Astrocyte of the spinal cord (primary cell): ENCODE measurements at places on chromosomes 16 and 17.

DNA sequence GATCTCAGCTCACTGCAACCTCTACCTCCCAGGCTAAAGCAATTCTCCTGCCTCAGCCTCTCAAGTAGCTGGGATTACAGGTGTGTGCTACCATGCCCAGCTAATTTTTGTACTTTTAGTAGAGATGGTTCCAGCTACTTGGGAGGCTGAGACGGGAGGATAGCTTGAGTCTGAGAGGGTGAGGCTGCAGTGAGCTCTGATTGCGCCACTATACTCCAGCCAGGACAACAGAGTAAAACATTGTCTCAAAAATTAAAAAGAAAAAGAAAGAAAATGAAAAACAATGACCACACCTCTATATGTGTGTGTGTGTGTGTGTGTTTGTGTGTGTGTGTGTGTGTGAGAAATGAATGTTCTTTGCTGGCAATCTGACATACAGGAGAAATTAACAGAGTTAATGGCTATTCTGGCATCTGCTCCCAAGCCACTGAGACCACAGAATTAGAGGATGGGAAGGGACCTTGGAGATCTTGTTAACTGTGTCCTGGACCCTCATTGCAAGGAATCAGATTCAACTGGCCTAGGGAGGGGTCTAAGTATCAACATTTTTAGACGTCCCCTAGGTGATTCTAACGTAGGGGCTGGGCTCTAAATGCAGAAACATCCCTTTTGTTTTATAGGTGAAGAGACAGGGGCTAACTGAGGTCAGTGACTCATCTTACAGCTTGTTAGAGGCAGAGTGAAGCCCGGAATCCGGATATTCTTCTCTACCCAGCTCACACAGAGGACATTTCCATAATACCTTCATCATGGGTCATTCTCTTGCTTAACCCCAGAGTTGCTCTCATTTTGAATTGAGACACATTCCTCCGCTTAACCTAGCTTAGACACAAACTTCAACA, 16.4 kb upstream of the MARCHF10 start:
- peak; percentile 96 for DNase-seq

GRCh38 chr17:2735896-2736295, 13.6 kb downstream of the CCDC92B start:
- no peak for DNase-seq

DNA sequence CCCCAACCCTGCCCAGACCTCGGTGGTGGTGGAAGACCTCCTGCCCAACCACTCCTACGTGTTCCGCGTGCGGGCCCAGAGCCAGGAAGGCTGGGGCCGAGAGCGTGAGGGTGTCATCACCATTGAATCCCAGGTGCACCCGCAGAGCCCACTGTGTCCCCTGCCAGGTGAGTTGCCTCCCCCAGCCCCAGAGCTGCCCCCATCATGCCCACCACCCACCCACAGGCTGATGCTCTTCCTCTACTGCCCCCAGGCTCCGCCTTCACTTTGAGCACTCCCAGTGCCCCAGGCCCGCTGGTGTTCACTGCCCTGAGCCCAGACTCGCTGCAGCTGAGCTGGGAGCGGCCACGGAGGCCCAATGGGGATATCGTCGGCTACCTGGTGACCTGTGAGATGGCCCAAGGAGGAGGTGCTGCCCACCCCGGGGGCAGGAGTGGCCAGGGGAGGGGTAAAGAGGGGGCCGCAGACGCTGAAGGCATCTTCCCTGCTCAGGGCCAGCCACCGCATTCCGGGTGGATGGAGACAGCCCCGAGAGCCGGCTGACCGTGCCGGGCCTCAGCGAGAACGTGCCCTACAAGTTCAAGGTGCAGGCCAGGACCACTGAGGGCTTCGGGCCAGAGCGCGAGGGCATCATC, 8.4 kb downstream of the GALK1 start:
- no peak for DNase-seq

DNA sequence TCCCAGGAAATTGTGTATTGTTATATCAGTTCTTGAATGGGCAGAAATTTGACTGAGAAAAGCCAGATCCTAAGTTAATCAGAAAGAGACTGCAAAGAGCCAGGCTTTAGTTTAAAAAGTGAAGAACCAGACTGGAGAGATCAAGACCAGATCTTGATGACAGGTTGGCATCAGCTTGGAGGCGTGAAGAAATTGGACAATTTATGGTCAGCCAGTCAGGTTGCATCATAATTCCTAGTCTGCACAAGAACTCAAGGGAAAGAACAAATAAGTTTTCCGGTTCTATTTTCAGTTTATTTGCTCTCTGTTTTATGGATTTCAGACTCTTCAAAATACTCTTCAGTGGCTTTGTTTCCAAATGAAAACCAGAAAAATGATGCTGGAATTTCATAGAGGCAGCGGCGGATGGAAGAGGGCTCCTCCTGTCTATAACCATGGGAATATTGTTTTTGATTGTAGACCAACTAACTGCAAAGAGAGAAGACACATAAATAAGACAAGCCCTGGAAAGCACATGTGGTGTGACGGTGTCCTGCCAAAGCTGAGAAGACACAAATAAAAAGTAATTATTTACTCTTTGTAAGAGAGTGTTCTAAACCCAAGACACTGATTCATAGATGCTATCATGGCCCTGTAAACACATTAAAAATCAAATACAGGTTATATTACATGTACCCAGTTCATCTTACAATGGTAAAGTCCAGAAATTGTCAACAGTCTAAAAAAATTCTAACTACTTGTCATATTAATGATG, 91.7 kb downstream of the PCTP start:
- DNase-seq, result no peak
